ENCODE measurements at places on chromosomes 7 and 10.

- DNase-seq: no peak
Observed at GRCh38 chr10:47381427-47382379, 2.4 kb downstream of the ZNF488 start.

- no peak for DNase-seq
Observed at GRCh38 chr7:47405286-47405904, 176.5 kb downstream of the TNS3 start.

DNA sequence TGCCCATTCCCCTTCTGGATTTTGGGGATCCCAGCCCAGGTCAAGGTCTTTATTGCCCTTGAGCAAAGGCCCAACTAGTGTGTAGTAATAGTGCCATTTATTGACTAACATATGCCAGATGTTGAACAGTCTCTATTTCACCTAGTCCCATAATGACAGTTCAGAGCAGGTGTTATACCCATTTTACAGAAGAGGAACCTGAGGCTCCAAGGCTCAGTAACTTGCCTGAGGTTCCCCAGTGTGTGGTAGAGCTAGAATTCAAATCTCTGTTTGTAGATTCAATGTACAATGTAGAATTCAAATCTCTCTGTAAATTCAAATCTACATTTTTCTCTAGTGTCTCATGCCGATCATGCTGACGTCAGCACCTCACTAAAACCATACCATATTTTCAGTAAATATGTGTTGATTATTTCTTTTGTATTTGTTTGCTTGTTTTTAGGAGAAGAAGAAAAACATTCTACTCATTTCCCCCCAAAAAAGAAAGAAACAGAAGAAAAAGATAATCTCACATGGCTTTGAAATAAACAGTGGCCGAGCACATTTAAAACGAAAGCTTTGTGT lies 329.7 kb downstream of the PRPF18 start:
- DNase-seq: no peak

- DNase-seq: peak; percentile 41
Observed at GRCh38 chr7:149147752-149148653, 750 bp downstream of the ZNF398 start.

- no peak for DNase-seq
Observed at GRCh38 chr10:72133517-72133916, 45.2 kb upstream of the SPOCK2 start.

DNA sequence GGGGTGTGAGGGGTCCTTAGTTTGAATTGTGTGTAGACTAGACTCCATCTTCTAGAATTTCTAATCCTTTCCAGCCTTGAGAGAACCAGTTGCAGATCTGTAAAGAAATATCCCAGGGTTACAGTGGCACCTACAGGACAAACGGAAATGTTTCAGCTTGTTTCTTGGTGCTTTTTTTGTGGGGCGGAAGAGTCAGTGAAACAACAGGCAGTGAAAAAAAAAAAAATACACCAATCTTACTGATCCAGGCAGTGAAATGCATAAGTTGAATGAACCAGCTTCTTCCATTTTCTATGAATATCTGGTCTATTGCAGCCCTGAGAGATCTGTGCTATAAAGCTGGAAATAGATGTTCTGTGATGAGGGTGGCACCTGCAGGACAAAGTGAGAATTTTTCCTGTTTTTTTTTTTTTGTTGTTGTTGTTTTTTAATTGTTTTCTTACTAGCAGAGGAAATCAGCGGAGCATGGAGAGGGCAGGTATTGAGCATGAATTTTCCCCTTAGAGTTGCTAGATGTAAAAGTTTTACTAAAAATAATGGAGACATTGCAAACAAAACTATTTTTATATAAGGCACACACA lies 81.9 kb upstream of the DYNC1I1 start:
- DNase-seq: no peak

- DNase-seq: no peak
Observed at GRCh38 chr10:95815133-95815532, 59.2 kb downstream of the ENTPD1 start.

- DNase-seq: no peak
Observed at GRCh38 chr10:22105270-22105669, 101.7 kb upstream of the DNAJC1 start.

- DNase-seq: no peak
Observed at GRCh38 chr10:78798976-78799730, 269.6 kb upstream of the ZMIZ1 start.

DNA sequence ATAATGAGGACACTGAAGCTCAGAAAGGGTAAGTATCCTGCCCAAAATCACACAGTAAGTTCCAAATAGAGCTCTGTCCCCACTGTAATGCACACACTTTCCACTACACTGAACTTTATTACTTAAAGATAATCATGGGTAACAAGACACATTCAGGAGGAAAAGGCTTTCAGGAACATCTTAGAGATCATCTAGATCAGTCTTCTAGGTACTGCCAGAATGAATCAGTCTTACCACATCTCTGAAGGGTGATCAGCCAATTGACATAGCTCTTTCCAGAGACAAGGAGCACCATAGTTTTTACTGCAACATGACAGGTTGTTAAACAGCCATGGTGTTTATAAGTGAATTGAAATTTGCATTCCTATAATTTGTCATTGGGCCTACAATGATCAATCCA lies 5.4 kb upstream of the HERPUD2 start:
- no peak for DNase-seq

DNA sequence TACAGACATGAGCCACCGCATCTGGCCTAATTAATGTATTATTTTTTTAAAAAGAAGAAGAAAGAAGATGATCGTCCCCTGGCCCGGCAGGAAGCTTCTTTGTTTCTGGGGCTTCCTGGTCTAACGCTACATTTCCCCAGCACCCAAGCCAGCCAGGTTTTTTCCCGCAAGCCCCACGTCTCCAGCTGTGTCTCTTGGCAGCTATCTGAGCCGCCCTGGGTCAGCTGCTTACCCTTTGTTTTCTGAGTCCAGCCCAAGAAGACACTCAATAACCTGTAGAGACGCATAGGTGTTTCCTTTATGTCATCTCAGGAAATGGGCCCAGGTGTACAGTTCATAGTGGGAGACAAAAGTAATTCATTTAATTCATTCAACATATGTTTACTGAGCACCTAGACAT lies 110.2 kb downstream of the MTPAP start:
- DNase-seq: no peak

DNA sequence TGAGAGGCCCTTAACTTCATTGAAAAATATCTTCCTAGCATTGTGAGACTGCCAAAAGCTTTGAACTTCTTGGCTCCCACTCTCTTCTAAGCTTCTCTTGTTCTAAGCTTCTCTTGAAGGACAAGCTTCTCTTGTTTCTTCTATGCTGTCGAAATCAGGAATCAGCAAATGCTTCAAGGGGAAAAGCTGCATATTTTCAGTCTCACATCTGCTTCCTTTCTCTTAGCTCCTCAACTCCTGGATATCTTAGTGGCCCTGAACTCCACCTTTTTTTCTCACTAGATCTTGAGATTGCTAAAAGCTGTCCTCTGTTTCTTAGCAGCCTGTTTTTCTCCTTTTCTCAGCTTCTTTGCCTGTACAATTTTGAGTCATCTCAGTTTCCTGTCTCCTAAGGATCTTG lies 73.0 kb downstream of the NEUROD6 start:
- DNase-seq: no peak

DNA sequence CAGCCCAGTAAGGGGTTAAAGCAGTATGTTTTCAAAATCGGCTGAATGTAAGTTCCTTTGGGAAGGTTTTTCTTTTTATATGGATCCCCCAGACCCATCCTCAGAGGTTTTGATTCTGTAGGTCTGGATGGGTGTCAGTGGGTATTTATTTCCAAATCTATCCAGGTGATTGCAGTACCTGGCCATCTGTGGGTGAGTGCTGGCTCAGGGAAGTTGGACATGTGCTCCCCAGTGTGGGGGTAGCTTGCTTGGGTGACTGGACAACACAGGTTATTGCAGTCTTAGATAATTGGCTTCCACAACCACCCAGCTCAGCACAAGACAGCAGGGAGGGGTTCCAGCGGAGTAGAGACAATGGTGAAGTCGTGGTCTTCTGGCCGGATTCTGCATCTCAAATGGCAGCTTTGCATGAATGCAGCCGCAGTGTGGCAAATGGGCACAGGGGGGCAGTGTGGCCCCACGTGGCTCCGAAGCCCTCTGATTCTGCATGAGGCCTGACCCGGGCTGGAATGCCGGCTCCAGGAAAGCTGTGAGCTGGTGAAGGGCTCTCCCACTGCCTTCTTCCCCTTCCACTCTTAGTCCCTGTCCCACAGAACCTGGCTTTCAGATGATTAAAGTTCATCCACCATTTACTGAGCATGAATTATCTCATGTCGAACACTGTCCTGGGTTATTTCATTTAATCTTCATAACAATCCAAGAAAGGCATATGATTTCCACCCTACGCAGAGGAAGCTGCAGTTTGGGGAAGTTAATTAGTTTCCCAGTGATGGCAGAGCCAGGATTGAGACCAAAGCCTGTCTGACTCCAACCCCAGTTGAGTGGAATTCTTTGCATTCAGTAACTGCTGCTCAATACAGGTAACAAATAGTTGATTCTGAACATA lies 64.5 kb upstream of the SYPL1 start:
- DNase-seq: peak; percentile 54

- no peak for DNase-seq
Observed at GRCh38 chr7:112147793-112148361, 58.3 kb downstream of the DOCK4 start.

DNA sequence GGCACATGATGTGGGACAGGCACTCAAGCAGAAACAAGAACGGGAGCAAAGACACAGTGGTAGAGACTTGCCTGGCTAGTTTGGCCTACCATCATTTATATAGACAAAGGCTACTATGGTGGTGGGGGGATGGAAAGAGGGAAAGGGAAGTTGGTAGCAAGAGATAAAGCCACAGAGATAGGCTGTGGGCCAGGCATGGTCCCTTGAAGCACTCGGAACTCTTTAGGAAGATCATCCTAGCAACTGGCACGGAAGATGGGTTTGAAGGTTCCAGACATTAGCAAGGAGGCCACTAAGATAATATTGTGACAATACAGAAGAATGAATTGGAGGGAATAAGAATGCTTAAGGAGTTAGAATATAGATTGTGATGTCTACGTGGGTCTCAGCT lies 319.6 kb downstream of the ELMO1 start:
- DNase-seq: no peak

DNA sequence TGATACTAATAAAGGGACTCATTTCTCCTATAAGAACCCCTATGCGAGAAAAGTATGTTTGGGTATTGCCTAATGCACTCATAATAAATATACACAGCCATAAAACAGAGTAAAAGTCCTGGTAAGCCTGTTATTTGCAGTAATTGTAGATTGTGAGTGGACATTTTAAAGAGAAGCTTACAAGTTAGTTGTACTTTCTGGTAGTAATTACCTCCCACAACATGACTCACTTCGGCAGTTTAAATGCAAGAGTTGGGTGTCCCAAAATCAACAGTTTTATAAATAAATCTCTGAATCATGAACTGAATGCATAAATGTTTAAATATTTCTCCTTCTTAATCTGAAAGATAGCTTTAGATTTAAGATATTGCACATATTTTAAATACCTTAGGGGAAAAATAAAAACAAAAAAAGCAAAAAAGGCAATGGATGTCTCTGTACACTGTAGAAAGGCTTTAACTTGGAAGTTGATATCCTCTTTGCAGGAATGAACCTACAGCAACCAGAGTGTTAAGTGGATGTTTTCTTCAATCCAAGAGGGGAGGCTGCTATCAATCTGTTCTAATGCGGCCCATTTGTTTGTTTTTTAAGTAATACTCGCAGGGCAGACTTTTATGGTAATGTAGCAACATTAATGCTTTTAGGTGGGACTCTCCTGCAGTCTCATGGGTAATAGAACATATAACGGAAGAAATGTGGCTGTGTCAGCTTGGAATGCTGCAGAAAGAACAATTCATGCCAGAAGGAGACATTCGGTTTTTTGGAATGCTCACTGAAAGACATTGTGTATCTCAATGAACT lies 57.3 kb upstream of the ZEB1 start:
- DNase-seq: no peak

DNA sequence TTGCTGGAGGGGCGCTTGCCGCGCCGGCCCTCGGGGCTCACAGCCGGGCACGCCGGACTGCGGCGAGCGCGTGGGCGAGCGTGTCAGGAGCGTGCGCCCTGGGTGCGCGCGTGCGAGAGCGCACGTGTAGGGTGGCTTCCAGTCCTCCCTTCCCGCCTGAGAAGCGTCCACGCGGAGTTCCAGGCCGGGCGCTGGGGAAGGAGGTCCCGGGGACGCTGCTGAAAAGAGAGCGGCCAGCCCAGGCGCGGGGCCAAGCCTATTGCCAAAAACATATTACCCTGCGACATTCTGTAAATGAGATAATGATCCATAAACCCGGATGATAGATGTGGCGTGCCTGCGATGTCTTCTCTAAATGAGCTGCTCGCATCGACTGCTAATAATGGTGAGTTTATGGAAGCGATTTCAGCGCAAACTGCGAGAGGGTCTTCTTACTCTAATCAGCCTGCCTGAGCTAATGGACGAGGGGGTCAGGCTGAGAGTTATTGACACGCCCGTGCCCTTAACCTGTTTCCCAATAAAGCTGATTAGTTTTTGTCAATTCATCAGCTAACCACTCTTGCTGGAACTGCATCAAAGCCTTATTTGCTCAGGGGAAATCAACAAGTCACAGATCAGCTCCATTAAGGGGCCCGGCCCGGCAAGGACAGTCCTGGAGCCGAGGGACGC lies 8.0 kb upstream of the MNX1 start:
- no peak for DNase-seq

- no peak for DNase-seq
Observed at GRCh38 chr7:17651863-17652385, 288.4 kb downstream of the SNX13 start.

GRCh38 chr10:78335691-78336401 lies 302.2 kb downstream of the RPS24 start:
- DNase-seq: no peak

- no peak for DNase-seq
Observed at GRCh38 chr10:122362031-122362592, 12.4 kb upstream of the PLEKHA1 start.

DNA sequence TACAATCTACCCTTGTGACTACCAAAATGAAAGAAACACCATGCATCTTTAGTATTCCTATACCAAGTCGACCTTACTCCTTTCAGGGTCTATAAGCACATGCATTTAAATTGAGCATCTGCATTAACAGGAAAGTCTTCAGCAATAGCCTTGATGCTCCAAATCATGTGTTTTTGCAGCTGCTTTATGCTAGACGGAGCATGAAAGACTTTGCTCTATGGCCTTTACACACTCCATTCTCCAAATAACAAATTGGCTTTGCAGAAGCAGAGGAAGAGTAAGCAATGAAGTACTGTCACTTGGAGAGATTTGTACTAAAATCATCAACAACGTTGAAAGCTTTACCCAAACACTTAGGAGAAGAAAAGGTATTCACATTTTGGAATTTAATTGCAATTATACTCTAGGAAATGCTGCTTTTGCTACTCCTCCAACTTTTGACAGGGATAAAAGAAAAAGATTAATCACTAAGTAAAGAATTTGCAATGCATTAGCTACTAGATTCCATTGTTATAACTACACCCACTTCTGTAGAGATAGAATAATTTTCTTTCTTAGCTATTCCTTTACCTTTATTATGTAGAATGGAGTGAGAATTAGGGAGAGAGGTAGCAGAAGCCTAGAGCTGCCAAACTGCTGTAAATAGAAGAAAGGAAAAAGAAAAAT lies 131.8 kb downstream of the SEMA3E start:
- no peak for DNase-seq

- no peak for DNase-seq
Observed at GRCh38 chr7:87918740-87919139, 15.3 kb upstream of the ADAM22 start.
